Activated naive CD8-positive, alpha-beta T cell treated with anti-CD3 and anti-CD28 coated beads for 36 hours (primary cell): ENCODE measurements at places on chromosomes 2 and 18. TPM values are rescaled to one million over a fixed set of nuclear protein-coding genes. Genes with fewer than 3 reads are reported as not detected.

RELCH gene
- 13.9 TPM for total RNA-seq

PID1 gene
- total RNA-seq = not detected

GRCh38 chr2:177972782-177973181 is 99.8 kb downstream of the PDE11A start:
- H3K36me3 ChIP-seq = no peaks in the 10 kb centered on the region
- DNase-seq = no peak
- H3K4me1 ChIP-seq = no peaks in the 10 kb centered on the region
- H3K4me3 ChIP-seq = no peak overlapping the region
- no peak overlapping the region for H3K27ac ChIP-seq

GRCh38 chr2:121018136-121019061 is 266.6 kb downstream of the TFCP2L1 start:
- H3K4me3 ChIP-seq = no peak overlapping the region
- no peaks in the 10 kb centered on the region for H3K36me3 ChIP-seq
- H3K27ac ChIP-seq = no peak overlapping the region
- no peak for DNase-seq
- peaks cover 11% of the 10 kb centered on the region for H3K27me3 ChIP-seq
- no peaks in the 10 kb centered on the region for H3K4me1 ChIP-seq

DNA sequence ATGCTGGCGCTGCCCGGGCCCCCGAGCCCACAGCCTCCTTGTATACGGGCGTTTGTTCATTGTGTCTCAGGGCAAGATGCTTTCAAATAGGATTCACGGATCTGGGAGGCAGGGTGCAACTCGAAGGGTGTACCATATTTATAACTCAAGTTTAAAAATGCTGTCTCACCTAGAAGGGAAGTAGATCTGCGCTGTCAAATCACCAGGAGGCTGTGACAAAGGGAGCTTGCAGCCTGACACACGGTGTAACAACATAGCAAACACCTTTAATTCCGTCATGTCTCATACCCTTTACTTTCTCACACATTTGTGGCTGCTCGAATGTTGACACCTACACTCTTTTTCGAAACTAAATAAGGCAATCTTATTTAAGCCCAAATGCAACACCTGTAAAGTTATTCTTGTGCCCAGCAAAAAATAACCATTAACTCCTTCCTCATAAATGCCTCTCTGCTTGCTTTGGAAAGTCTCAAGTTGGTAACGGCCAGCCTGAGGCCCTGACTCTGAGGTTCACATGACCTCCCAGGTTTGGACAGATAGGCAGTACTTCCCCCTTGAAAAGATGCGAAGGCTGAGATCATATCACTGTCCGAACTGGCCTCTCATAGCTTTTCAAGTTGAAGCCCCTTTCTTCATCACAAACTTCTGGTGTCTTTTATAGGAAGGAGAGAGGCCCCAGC is 11.6 kb downstream of the ZEB2 start:
- H3K4me3 ChIP-seq = no peak overlapping the region
- no peak overlapping the region for H3K27ac ChIP-seq
- H3K36me3 ChIP-seq = no peaks in the 10 kb centered on the region
- H3K4me1 ChIP-seq = peaks cover 29% of the 10 kb centered on the region

GRCh38 chr2:12262681-12263436 is 453.9 kb upstream of the TRIB2 start:
- no peak overlapping the region for H3K4me3 ChIP-seq
- no peaks in the 10 kb centered on the region for H3K27me3 ChIP-seq
- H3K4me1 ChIP-seq = peaks cover 14% of the 10 kb centered on the region
- H3K36me3 ChIP-seq = peaks cover 2% of the 10 kb centered on the region

DNA sequence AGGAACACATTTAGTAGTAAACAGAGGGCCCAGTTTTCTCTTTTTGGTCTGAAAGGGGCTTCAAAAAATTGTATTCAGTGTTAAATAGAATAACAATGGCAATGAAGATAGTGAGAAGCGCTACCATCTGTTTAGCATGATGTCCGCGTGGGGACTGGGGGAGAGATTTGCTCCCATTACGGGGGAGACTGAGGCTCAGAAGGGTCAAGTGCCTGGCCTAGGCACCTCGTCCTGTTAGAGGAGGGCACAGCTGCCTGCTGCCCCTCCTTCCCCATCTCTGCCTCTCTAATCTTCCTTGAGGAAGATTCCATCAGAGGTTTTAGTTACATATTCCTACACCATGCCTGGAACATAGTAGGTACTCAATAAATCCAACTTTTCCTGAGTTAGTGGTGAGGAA is 10.1 kb upstream of the TMEM185B start:
- H3K36me3 ChIP-seq = peaks cover 7% of the 10 kb centered on the region
- peak overlapping the region; percentile 99 for H3K27ac ChIP-seq
- peaks cover 47% of the 10 kb centered on the region for H3K4me1 ChIP-seq
- no peaks in the 10 kb centered on the region for H3K27me3 ChIP-seq

- no peaks in the 10 kb centered on the region for H3K27me3 ChIP-seq
- no peak overlapping the region for H3K4me3 ChIP-seq
- H3K4me1 ChIP-seq = peaks cover 2% of the 10 kb centered on the region
- peaks cover 9% of the 10 kb centered on the region for H3K36me3 ChIP-seq
- H3K27ac ChIP-seq = peak overlapping the region; percentile 4
- DNase-seq = no peak
Observed at GRCh38 chr2:11433822-11434221, 32.1 kb downstream of the E2F6 start.
